ENCODE measurements at places on chromosomes 6 and 20. TPM values are rescaled to one million over a fixed set of nuclear protein-coding genes. Genes with fewer than 3 reads are reported as not detected.

TBXT gene
- not detected for total RNA-seq

RIMS1 gene
- total RNA-seq: under 0.01 TPM

CRIP3 gene
- total RNA-seq: not detected

HEY2 gene
- total RNA-seq: not detected

LPA gene
- not detected for total RNA-seq

MEP1A gene
- total RNA-seq: not detected

GJA10 gene
- total RNA-seq: not detected

CDSN gene
- not detected for total RNA-seq

CST7 gene
- total RNA-seq: not detected

TRIM40 gene
- not detected for total RNA-seq

DNMT3B gene
- total RNA-seq: 3.8 TPM

FAM83C gene
- not detected for total RNA-seq

PKIG gene
- 140 TPM for total RNA-seq

SLC22A7 gene
- total RNA-seq: not detected

NOX3 gene
- total RNA-seq: not detected

PBOV1 gene
- total RNA-seq: not detected

RIPOR3 gene
- total RNA-seq: 10.6 TPM

PAK5 gene
- total RNA-seq: under 0.01 TPM

CD24 gene
- 1.9 TPM for total RNA-seq

TENT5A gene
- 27.2 TPM for total RNA-seq

NRN1 gene
- 0.83 TPM for total RNA-seq

FAM217A gene
- not detected for total RNA-seq
